ENCODE measurements at places on chromosomes 12 and 14.

DNA sequence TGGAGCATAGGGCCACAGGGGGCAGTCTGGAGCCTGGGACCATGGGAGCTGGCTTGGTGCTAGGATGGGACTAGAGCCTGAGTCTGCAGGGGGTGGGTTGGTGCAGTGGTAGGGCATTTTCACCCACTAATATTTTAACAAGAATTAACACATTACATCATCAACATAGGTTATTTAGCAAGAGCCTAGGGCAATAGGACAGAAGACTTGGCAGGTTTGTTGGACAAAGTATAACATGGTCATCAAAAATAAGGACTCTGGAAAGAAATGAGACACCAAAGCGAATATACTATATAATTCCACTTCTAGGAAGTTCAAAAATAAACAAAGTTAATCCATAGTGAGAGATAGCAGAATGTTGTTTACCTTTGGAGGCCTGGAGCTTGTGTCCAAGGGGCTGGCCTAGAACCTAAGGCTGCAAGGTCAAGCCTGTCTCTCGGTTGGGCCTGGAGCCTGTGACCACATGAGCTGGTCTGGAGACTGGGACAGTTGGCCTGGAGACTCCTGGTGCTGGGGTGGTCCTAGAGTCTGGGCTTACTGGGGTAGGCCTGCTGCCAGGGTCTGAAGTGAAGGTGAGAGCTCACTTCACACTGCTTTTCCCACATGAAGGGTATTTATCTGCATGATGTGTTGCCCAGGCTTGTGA, 28.1 kb upstream of the CNOT2 start:
- DNase-seq: no peak

- no peak for DNase-seq
These were observed 10.3 kb downstream of the PACS2 start for GRCh38 chr14:105324871-105325270.

GRCh38 chr14:52021957-52022600, 32.7 kb downstream of the RTRAF start:
- no peak for DNase-seq

DNA sequence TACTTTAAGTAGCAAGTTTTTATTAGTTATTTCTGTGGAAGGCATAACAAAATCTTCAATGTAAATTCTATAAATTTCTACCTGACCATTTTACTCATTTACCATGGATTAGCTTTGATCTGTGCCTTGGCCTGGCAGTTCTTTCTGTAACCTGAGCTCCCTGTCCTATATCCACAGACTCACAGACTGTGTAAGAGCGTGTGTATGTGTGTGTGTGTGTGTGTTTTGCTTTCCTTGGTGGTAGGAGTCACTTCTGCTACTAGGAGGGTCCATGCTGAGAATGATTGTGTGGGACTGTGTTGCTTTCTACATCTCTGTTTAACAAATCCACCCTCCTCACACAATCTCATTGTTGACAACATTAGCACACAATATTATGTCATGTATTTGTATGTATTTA, 221.2 kb upstream of the PELI2 start:
- no peak for DNase-seq

GRCh38 chr14:63480599-63480998, 62.6 kb downstream of the PPP2R5E start:
- DNase-seq: no peak

GRCh38 chr14:58797010-58797429, 159.3 kb downstream of the DACT1 start:
- no peak for DNase-seq

DNA sequence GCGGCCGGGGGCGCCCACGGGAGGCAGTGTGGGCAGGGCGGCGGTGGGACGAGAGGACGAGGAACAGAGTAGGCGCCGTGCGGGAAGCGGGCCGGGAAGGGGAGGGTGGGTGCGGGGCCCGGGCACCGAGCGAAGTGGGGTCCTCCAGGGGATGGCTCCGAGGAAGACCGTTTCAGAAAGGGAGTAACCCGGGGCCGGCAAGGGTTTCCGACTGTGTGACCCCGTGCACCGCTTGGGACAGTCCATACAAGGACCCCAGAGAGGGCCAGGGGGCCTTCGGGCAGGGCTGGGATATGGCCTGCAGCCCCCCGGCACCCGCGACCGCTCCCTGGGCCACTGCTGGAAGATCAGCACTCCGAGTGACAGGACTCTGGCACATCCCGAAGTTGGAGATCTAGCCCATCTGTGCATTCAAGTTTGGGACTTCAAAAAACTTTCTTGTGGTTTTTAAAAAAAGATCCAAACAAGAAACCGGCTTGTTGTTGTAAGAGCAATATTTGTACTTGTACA, 448 bp downstream of the TSPAN9 start:
- DNase-seq: no peak

DNA sequence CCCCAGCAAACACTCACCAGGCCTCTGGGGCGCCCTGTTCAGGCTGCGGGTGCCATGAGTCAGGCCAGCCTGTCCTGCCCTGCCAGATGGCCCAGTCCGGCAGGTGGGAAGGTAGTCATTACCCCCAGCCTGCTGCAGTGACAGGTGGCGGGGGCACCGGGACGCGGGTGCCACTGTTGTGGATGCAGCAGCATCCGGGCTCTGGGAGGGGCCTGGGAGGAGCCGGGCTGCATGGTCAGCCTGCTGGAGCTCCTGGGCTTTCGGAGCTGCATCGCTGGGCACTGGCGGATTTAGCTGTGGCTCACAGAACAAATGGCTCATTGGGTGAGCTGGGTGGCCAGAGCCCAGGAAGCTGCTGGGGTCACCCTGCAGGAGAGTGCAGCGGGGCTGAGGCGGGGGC, 13.5 kb downstream of the CEP170B start:
- no peak for DNase-seq

GRCh38 chr14:93981316-93982229, 5.2 kb upstream of the ASB2 start:
- DNase-seq: no peak

GRCh38 chr12:50806176-50806575, 36.5 kb upstream of the TMPRSS12 start:
- no peak for DNase-seq

DNA sequence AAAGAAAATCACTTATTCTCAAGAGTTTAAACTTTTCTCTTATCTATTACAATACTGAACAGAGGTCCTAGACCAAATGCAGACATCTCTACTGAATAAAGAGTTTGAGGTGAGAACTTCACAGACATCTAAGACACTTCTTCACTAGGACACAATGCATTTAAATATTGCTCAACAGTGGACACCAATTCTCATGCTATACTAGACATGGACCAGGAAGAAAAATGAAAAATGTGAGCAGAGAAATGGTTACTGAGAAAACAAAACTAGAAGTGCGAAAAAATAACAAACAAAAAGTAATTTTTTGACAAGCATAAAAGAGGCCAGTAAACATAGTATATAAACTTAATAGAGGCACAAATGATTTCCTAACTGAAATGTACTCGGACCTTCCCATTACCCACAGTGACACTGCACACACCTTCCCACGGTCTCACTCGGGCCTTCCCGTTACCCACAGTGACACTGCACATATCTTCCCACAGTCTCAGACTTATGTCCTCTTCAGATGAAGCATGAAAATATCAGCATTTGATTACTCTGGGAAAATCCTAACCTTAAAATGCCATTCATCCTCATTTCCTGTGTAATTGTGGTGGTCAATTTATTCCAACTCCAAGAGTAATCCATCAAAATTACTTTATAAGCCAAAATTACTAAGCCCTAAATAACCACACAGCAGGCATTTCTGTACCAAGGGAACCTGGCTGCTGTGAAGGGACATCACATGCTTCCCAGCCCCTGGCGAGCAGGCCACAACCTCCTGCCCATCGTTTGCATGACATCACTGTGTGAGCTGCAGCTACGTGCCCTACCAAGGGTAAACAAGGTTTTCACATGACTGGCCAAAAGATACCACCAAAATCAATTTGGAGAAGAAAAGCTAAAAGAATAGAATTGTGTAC, 6.4 kb downstream of the SLC15A4 start:
- DNase-seq: no peak

GRCh38 chr12:6049992-6050391, 74.5 kb downstream of the VWF start:
- no peak for DNase-seq

DNA sequence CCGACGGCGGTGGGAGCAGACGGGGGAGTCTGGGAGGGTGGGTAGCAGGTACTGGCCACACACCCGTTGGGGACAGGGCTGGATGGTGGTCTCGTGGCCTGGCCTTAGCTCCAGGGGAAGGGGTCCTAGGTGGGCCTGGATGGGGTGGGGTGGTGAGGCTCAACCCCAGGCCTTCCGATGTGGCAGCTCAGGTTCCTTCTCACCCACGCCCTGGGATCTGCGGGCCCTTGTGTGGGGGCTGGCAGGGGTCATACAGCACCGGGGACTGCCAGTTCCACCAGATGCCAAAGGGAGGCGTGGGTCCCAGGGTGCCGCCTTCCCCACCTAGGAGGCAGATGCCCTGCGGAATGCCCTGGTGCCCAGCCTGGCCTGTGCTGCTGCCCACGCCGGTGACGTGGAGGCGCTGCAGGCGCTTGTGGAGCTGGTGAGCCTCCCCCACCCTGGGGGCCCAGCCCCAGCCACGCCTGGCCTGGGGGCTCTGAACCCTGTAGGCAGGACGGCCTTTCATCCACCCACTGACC, 21.0 kb downstream of the ASPG start:
- no peak for DNase-seq

DNA sequence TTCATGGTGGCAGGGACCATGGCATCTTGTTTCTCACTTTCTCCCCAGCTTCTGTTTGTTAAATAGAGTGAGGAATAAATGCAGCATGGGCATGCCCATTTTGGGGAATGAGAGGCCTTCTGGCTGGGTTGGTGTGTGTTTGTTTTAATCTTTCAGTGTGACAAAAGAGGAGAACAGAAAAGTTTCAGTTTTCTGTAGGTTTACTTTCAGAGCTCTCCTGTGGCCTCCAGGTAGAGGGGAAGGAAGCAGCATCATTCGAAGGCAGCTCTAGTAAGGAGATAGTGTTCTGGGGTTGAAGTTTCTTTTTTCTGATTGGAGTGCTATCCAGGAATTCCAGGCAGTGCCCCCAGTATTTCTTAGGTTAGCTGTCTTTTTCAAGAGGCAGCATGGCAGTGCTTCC, 15.3 kb downstream of the MSRB3 start:
- DNase-seq: no peak

DNA sequence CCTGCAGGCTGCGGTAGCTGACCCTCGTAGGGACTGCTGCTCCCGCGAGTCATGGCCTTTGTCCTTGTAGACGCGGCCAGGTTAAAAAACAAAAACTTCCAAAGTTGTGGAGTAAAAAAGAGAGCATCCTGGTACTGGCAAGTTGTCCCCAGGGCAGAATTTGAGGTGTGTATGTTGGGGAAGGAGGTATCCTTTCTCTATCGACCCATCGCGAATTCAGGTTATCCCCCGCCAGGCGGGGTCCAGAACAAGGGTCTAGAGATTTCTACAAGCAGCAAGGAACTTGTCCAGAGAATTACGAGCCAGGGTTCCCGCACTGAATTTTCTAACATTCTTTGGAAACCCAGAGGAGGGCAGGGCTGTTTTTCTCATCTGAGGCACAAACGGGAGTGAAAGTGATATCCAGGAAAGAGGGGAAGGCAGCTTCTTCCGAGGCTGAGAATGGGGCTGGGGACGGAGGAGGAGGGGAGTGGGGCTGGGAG, 16.3 kb downstream of the TBX3 start:
- no peak for DNase-seq

GRCh38 chr12:57766464-57767304, at the start of gene CYP27B1:
TSS of gene CYP27B1 (minus strand) at chr12:57767078. CDS start at chr12:57767041, 37 bp downstream.
- no peak for DNase-seq

- DNase-seq: no peak
These were observed 1100.3 kb downstream of the BCL11B start for GRCh38 chr14:98171654-98172053.

- no peak for DNase-seq
These were observed 839 bp downstream of the IFT43 start for GRCh38 chr14:75986439-75986765.

- no peak for DNase-seq
These were observed 870 bp downstream of the BMAL2 start for GRCh38 chr12:27333403-27334009.

GRCh38 chr12:92511786-92512185, 191.0 kb upstream of the PLEKHG7 start:
- DNase-seq: no peak

- DNase-seq: no peak
These were observed 54.0 kb upstream of the ATP2B1 start for GRCh38 chr12:89762498-89763170.

DNA sequence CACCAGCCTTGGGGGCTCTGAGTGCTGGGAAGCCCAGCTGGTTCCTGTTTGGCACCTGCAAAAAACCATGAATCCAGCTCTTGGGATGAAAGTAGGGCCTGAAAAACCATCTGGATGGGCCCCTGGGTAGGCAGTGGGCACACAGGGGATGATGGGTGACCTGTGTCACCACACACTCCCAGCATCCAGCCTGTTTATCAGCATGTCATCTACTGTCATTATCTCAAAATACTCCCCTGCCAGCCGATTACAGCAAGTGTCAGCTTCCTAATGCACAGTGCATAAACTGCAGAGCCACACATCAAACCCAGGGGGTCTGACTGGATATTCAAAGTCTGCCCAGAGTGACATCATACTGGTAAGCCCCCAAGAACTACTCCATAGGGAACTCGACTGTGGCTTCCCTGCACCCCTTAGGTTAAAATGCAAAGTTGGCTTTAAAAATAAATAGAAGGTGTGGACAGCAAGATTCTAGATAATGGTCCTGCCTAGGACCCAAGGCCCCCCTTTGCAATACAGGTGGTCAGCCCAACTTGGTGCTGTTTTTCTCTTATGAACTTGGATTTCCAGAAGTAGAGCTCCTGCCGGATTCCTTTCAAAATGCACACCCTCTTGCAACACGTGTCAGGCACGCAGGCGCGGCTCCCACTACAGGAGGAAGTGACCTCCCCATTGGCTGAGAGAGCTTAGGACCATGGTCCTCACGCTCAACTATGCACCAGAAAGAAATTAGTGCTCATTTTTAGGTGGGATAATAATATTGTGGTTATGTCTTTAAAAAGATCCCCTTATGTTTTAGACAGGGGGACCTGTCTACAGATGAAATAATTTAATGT, 94.1 kb downstream of the GCH1 start:
- DNase-seq: no peak

DNA sequence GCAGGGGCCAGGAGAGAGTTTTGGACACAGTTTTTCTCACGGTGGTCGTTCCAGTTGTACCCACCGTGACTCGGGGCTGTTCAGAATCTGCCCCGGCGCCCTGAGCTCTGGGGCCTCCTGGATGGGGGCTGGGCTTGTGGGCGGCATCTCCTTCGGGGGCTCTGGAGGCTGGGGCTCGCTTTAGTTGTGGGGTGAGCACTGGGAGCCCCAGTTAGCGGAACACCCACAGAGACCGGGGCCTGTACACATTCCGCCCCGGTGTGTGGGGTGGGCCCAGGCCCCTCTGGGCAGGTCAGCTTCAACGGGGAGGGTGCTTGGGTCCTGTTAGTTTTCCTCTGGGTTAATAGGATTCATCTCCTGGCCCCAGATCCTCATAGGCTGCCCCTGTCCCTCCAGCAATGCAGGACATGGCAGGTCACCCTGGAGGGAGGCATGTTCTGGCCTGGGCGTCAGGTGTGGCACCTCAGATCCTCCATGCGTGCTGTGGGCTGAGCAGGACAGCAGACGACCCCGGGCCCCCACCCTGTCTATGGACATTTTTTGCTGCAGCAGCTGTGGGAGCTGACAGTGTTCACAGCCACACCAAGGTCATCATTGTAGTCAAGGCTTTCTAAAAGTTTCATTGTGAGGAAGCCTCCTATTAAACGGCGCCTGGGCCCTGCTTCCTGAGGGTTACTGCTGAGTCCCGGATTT, 393.2 kb downstream of the TMEM121 start:
- no peak for DNase-seq
